ENCODE measurements at places on chromosomes 13 and 19.

GRCh38 chr13:32008518-32009175 is 22.9 kb upstream of the FRY start:
- DNase-seq = no peak

DNA sequence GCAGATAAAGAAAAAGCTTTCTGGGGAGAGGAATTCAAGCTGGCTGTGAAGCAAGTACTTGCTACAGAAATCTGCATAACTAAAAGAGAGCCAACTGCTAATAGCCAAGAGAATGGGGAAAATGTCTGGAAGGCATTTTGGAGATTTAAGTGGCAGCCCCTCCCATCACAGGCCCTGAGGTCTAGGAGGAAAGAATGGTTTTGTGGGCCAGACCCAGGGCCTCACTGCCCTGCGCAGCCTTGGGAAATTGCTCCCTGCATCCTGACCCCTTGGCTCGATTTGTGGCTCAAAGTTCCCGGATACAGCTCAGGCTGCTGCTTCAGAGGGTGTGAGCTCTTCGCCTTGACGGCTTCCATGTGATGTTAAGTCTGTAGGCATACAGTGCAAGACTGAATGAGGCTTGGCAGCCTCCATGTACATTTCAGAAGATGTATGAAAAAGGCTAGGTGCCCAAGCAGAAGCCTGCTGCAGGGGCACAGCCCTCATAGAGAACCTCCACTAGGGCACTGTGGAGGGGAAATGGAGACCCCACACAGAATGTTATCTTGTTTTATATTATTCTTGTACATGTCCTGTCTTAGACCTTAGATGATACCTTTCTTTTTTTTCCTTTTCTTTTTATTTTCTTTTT is 34.4 kb downstream of the MZT1 start:
- no peak for DNase-seq

- DNase-seq = no peak
These were observed 73.9 kb downstream of the TNFRSF19 start for GRCh38 chr13:23644126-23644419.

DNA sequence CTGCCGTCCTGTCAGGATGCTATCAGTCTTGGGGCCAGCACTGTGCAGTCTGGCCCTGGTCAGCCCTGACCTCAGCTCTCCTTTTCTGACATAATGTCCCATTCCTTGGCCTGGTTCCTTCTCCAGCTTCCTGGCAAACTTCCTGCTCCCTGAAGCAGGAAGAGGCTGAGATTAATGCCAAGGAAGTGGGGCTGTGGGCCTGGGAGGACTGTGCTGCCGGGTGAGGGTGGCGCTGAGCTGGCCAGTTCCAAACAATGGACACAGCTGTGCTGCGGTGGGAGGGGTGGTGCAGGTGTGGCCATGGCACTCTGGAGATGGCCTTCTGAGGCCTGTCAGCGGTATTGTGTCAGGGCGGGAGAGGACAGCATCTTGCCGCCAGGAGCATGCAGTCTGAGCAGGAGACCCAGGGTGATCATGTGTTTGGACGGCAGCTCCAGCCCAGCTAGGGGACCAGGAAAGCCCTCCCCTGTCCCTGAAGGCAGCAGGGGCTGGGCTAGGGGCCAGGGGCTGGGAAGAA is 30.9 kb downstream of the TUBA3C start:
- no peak for DNase-seq

- DNase-seq = no peak
These were observed 53.1 kb upstream of the CYSLTR2 start for GRCh38 chr13:48600374-48601364.

GRCh38 chr19:16628984-16629691 is 1.1 kb upstream of the MED26 start:
- no peak for DNase-seq

DNA sequence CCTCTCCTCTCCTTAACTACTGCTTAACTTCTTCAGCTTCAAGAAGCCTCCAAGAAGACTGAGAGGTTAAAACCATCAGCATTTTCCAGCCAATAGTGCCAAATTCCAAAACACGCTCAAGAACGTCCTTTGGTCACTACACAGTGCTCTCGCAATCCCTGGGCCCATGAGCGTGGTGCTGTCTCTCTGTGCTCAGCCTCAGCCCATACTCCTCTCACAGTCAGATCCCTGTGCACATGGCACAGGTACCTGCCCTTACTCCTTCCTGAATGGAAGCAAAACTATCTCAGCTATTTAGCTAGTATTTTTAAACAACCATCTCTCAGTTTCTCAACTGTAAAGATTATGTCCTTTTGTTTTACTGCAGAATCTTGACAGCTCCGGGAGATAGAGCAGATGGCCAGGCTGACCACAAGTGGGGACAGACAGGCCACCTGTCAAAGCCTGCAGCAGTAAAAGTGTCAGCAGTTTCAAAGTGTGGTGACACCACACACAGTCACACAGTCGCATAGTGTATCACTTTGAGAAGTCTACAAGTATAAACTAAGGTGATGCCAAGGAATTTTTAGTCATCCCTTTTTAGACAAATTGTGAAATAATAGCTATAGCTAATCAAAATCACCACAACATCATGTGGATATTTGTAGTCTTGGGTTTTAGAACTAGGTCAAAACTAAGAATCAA is 35.7 kb downstream of the DZIP1 start:
- DNase-seq = no peak
